Left hindlimb (tissue), 1 donor: ENCODE measurements at places on chromosomes 11 and 22.

DNA sequence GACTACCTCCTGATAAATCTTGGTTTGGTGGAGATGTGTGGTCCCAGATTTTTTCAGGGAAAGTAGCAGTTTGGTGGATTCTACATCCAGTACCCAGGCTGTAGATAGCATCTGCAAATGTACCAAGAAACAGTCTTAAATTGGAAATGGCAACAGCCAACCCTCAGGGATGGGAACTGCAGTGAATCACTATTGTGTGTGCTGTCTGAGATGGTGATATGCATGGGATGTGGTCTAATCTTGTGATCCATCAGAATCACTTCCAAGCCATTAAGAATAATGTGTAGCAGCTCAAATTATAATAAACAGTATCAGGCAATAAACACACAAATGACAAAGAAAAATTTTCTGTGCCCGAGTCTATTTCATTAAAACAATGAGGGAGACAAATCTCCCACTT, 3.4 kb downstream of the OLFML1 start:
- no peak for DNase-seq

DNA sequence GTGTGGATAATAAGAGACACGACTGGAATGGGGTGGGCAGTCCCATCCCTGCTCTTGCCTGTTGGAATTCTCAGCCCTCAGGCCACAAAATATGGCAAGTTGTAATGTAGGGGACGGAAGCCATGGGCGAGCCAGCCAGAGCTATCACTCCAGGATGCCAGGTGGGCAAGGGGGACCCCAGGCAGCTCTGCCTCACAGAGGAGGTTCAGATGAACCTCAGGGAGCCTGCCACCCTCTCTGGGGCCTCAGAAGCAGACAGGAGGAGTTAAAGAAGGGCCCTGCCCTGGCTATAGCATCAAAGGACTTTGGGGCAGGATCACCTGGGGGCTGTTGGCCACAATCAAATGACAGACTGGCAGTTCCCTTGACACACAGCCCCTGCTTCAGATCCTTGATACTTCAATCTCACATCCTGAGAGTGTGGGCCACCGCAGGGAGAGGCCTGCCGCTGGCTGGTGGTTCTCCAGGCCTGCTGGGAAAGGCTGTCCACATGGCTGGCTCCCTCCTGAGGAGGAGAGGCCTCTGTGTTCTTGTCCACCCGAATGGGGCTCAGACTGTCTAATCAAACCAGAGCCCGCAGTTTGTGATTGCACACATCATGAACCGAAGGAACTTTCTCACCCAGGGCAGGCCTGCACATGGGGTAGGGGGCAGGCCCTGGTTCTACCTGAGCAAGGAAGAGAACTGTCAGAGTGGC, 31.4 kb downstream of the IGLL1 start:
- DNase-seq, result no peak

- no peak for DNase-seq
These were observed 293.1 kb downstream of the KIRREL3 start for GRCh38 chr11:126707498-126707897.

- no peak for DNase-seq
These were observed 5.0 kb downstream of the ASCL2 start for GRCh38 chr11:2265396-2265795.

- no peak for DNase-seq
These were observed 34.3 kb upstream of the IGSF9B start for GRCh38 chr11:133991101-133991500.

- no peak for DNase-seq
These were observed at the start of gene OR52K1 for GRCh38 chr11:4482445-4482844. Gene OR52K1 (plus strand): TSS chr11:4482646. CDS start chr11:4488901, 6,255 bp downstream.

- DNase-seq, result no peak
These were observed 5.0 kb downstream of the DRD2 start for GRCh38 chr11:113470233-113470632.

GRCh38 chr11:86978247-86978646, 23.1 kb upstream of the FZD4 start:
- DNase-seq, result no peak

DNA sequence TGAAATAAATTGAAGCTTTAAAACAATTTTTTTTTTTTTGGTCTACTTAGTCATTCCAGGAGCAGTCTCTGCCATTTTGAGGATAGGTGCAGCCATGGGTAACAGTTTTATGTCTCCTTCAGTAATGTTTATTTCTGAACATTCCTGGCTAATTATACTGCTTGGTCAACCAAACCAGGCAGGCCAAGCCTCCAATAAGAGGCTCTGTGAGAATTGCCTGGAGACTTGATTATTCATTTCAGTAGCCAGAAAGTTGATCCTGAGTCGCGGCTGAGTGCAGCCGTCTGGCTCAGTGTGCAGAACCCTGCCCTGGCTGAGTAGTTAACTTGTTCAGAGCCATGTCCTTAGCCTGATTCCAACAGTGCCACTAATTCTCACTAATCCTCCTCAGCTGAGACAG, 364.0 kb upstream of the FAT3 start:
- DNase-seq, result no peak

- DNase-seq, result no peak
These were observed 541.2 kb downstream of the MIAT start for GRCh38 chr22:27198518-27199035.

- DNase-seq, result no peak
These were observed 70.9 kb downstream of the ADAMTS15 start for GRCh38 chr11:130519128-130519932.

GRCh38 chr11:11163669-11164333, 189.2 kb downstream of the CSNK2A3 start:
- no peak for DNase-seq

GRCh38 chr22:39170825-39171622, 18.5 kb upstream of the CBX7 start:
- DNase-seq, result peak; percentile 85

GRCh38 chr11:70111269-70112016, 33.3 kb downstream of the ANO1 start:
- DNase-seq, result peak; percentile 84

DNA sequence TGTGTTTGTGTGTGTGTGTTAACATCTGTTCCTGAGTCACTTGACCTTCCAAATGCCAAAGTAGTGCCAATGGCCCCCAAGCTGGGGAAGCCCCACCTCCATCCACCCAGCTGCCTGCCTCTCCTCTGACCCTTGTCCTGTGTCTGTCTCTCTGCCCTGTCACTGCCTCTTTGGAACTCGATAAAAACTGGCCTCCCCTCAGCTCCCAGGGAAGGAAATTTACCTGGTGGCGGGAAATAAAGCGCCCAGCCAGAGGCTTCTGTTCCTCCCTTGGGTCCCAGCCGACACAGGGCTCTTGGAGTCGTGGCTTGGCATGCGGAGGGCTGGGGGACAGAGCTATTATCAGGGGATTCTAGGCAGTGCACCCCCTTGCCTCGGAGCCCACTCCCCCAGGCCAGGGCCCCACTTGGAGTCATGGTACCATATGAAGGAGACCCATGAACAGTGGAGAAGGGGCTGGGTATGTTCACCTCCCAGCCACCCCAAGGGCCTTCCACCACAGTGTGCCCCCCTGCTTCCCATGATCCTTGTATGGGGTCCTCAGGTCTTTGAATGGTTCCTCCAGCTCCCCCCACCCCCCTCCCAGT, 6.2 kb downstream of the KCNC1 start:
- no peak for DNase-seq

GRCh38 chr11:11580841-11581411, 40.9 kb downstream of the GALNT18 start:
- DNase-seq, result no peak

DNA sequence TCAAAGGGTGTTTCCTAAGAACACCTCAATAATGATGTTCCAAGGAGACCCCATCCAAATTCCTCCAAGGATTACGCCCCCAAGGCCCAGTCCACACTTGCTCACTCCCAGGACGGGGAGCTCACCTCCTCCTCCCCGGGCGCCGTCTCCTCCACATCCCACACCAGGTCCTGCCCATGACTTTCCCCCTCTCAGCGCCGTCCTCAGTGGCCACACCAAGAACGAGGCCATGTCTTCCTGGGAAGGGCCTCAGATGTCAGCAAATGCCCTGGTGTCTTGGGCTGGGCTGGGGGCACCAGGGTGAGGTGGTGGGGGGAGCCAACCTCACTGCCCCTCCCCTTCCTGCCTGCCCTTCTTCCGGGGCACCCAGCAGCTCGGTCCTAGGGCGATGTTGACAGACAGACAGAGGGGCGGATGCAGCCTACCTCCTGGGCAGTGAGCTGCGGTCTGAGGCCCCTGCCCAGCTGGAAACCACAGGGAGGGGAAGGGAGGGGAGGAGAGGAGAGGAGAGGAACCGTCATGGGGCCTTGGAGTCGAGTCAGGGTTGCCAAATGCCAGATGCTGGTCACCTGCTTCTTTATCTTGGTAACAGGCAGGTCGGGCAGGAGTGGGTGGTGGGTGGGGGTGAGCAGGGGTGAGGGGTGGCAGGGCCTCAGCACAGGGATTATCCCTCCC, at the start of the genes C11orf21 and TSPAN32:
C11orf21 (minus strand) TSS at position 288 of the 675 bp plus-strand sequence; CDS start at position 178, 110 bp downstream.
TSPAN32 (plus strand) TSS at position 383 of the 675 bp plus-strand sequence; CDS start at position 520, 137 bp downstream.
- peak; percentile 76 for DNase-seq

- DNase-seq, result no peak
These were observed 58.9 kb upstream of the THY1 start for GRCh38 chr11:119481667-119482400.

GRCh38 chr11:942823-943222, 17.2 kb downstream of the AP2A2 start:
- DNase-seq, result no peak

GRCh38 chr11:64723117-64723906, at the start of gene NRXN2:
Gene NRXN2 (minus strand): TSS chr11:64723197. CDS start chr11:64713699, 9,498 bp downstream.
- peak; percentile 82 for DNase-seq

DNA sequence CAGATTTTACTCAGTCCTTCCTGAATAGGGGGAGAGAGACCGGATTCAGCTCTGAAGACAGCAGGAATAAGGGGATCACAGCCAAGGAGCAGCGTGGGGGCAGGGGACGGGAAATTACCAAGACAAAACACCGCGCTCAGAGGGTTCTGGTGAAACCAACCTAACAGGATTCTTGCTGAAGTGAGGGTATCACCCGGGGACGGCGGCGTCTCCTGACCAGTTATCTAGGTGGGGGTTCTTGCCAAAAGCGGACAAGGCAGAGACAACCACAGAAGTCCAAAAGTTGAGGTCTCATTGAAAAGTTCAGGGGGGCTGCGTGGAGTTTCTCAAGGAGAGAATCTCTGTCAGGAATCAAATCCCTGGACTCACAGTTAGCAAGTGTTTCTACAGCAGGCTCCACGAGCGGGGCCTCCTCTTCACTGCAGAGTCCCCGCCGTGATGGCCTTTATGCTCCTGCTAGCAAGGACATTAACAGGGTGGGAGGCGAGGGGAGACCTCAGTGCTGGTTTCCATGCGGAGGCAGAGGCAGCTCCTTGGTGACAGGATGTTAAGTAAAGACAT, 291.0 kb downstream of the BRD1 start:
- no peak for DNase-seq

DNA sequence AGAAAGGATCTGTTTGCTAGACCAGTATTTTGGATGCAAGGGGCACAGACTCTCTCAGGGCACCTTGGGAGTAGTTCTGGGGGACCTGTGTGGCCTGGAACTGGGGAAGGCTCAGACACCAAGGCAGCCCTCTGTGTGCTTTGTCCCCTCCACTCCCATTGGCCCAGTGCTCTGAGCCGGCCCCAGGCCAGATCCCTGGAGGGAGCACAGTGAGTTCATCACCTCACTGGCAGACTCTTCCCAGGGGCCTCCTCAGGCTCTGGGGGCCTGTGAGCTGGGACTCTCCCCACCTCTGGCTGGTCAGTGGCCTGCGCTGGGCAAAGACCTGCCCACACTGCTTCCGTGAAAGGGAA, 51.7 kb downstream of the CHRDL2 start:
- no peak for DNase-seq

DNA sequence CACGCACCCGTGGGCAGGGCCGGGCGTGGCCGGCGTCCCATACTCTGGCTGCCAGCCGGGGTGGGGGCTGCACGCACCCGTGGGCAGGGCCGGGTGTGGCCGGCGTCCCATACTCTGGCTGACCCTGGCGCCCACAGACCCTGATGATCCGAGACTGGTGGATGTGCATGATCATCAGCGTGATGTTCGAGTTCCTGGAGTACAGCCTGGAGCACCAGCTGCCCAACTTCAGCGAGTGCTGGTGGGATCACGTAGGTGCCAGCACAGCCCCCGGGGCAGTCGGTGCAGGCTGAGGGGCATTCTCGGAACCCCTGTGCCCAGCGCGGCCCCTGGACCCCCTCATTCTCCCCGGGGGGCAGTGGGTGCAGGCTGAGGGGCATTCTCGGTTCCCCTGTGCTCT, 19.0 kb downstream of the RNH1 start:
- no peak for DNase-seq

DNA sequence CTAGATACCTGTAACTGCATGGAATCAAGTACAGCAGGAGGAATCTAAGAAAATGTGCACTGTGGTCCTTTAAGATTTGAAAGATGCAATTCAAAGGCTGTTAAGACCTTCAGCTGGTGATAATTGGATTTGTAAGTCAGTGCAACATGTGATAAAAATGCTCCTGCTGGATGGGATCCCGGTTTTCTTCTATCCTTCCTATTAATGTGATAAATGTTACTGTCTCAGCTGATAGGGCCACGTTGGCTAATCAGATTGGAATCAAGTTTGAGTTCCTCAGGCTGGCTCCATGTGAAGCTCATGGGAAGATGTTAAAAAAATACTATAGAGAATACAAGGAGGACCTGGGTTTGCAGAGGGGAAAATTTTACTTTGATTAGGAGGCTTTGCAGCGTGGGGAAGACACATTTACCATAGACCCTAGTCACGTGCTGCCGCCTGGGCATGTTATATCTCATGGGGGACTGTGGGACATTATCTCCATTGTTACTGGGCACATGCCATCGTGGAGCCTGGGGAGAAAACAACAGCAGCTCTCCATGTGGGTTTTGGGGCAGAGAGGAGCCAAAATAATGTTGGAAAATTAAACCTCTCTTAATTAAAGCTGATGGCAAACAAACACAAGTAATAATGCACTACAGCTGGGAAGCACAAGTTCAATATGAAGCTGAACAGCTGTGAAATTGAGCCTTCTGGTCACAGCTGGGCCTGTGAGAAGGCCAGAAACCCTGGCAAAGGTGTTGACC, 652.5 kb downstream of the NTM start:
- DNase-seq, result no peak

DNA sequence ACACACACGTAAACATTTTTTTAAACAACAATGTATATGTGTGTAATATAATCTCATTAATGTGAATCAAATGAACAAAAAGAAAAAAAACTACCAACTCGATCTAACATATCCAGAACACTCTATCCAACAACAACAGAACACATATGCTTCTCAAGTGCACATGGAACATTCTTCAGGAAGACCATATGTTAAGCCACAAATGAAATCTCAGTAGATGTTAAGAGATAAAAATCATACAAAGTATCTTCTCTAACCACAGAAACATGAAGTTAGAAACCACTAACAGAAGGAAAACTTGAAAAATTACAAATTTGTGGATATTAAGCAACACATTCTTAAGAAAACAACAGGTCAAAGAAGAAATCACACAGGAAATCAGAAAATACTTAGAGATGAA, 25.5 kb upstream of the TMEM45B start:
- DNase-seq, result no peak
